Ammon's horn (tissue), 1 donor: ENCODE measurements at places on chromosomes 2 and 18.
A peak's percentile ranks its signal among the peaks of the same experiment; 100 is the strongest.

- no peak for DNase-seq
Observed at GRCh38 chr2:207475546-207475945, 54.2 kb upstream of the CREB1 start.

- no peak for DNase-seq
Observed at GRCh38 chr2:64655873-64656272, 2.2 kb upstream of the SERTAD2 start.

GRCh38 chr18:63315131-63315662 lies 4.4 kb downstream of the BCL2 start:
- no peak for DNase-seq

DNA sequence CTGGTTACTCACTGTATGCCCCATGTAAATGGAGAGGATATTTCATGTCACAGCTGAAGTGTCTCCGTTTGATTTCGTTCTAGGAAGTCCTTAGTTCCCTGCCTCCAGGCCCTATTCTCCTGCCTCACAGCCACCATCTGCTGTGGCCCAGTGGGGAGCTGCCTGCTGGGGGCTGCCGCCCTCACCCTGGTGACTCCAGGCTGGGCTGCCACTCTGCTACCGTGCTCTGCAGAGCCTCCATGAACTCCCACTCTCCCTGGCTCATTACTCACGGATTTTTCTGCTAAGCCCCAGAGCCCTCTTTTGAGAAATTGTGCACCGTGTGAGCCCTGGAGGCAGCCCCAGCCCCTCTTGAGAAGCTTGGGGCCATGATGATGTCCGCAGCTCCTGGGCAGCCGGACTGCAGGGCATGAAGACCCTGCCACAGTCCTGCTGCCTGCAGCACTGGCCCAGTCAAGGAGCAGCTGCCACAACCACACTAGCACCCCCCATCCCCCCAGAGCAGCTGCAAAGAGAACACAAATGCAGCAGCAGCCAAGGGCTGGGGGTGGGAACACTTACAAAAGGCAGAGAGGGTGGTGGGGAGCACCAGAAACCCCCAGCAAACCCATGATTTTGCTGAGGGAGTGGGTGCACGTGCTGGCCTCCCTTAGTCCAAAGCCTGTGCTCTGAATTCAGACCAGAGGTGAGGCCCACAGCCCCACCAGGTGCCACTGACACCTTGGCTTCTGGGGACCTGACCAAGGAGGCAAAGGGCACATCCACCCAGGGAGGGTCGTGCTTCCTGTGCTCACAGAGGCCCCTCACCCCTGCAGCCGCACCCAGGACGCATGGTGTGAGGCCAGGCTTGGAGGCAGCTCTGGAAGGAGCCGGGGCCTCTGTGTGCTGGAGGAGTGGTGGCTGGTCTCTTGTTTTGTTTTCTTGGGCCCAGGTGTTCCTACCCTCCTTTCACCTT lies 270.2 kb upstream of the RAB6C start:
- no peak for DNase-seq

GRCh38 chr2:184205048-184205596 lies 393.2 kb upstream of the ZNF804A start:
- no peak for DNase-seq

DNA sequence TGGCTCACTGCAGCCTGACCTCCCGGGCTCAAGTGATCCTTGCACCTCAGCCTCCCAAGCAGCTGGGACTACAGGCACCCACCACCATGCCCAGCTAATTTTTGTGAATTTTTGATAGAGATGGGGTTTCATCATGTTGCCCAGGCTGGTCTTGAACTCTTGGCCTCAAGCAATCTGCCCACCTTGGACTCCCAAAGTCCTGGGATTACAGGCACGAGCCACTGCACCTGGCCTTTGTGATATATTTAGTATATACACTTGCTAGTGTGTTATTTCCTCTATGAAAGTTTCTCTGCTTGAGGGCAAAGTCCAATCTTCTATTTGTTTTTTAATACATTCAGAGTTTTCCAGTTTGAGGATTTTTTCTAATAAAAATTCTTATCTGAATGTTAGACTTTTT lies 119.3 kb downstream of the GALNT3 start:
- DNase-seq = no peak

DNA sequence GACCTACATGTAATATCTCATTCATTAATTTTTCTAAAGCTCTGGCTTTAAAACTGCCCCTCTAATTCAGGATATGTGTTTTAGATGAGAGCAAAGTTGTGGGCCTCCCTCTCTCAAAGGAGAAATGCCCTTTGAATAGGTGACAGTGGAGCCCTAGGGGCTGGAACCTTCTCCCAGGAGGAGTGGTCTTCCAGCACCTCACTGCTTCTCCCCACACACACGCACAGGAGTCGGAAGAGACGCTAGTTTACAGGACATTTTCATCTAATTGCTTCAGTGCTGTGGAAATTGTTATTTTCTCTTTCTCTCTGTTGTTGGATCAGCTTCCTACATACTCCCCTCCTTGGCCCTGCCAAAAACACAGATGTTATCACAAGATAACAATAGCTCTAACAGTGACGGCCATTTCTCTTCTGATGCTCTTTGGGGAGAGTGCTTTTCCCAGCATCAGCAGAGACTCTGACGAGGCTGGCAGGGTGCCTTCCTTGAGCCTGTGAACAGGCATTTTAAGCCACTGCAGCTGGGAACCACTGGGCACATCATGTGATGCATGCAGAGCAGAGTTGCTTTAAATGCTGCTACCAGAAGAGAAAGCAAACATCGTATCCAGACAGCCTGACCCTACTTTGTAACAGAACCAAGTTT lies 209.4 kb upstream of the SP5 start:
- peak; percentile 95 for DNase-seq

DNA sequence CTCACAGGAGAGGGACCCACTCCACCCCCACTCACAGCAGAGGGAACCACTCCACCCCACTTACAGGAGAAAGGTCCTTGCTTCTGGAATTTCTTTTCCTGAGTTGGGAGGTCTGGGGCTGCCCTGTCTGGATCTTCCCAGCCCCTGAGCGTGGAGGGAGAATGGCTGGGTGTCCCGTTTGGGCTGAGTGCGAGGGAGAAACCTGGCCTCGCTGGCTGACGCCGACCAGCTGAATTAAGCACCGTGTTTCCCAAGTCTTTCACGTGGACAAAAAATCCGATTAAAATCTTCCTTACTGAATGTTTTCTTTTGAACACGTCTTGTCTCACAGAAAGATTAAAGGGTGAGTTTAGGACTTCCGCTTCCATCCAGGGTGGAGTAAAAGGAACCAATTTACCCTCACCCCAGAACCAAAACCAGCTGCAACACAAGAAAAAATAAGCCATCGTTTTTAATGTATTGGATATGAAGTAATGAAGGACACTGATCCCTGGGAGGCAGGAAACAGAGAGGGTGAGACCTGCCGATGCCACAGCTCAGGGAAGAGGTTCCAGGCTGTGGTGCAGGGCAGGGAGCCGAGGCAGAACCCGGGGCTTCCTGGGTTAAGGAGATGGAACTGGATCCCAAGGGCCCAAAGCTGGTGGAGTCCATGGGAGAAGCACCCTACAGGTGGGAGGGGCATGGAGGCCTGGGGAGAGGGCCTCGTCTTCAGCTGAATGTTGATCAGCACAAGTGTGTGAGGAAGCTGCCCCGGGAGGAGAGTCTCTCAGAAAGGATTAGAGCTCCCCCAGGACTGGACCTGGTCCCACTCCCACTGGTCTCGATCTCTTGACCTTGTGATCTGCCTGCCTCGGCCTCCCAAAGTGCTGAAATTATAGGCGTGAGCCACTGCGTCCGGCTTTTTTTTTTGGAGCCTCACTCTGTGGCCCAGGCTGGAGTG lies 60.3 kb downstream of the RTP5 start:
- no peak for DNase-seq

- no peak for DNase-seq
Observed at GRCh38 chr2:129236601-129237000, 742.9 kb upstream of the RAB6C start.

- peak; percentile 91 for DNase-seq
Observed at GRCh38 chr2:156341452-156342253, 9.1 kb upstream of the NR4A2 start.

DNA sequence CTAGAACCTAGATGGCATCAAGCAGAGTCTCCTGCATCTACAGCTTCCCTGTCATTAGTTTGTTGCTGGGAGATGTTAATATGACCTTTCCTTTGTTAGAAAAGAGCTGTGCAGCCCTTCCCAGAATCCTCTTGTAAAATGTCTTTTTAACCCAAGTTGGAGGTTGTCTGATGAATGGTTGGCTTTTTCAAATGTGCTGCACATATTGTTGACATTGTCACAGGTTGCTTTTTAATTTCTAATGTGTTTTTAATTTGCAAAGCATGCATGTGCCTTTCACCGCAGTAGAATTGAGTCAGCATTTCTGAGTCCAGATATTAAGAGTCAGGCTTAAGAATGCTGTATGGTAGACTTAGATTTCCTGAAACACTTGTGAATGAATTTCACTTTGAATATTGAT lies 120.8 kb downstream of the GREB1L start:
- no peak for DNase-seq

DNA sequence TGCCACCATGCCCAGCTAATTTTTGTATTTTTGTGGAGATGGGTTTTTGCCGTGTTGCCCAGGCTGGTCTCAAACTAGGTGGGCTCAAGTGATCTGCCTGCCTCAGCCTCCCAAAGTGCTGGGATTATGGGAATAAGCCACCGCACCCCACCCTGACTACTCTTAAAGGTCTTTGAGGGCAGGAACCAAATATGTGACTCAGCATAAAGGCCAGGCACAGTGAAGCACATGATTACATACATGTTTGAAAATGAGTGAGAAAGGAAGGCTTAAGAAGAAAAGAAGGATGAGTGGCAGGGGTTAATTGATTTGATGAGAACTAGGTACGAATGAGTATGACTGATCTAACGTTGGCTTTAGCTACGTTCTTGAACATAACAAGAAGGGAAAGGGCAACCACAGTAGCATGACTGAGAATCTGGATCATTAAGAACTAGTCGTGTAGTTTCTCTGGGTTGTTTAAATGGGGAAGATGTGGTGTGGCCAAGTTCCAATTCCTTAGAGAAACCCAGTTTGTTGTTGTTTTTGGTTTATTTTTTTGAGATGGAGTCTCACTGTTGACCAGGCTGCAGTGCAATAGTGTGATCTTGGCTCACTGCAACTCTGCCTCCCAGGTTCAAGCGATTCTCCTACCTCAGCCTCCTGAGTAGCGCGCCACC lies 6.8 kb downstream of the RESP18 start:
- DNase-seq = no peak

DNA sequence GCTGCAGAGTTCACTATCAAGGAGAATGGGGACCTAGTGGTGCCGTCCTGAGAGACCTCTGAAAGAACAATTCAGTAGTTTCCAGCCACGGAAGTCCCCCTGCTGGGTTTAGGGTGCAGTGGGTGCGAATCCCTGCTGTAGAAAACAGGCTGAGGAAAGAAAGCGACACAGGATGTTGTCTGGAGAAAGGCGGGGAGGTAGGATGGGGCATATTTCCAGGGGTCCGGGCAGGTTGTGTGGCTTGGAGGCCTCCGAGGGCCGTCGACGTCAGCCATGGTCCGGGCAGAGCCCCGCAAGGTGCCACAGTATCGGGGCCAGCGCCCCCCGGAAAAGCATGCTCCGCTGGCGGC lies 807 bp upstream of the CREB1 start:
- DNase-seq = no peak

GRCh38 chr2:208415255-208415654 lies 8.7 kb downstream of the PTH2R start:
- no peak for DNase-seq
